MV-4-11 (cell line): ENCODE measurements at places on chromosomes 11 and 22.

DNA sequence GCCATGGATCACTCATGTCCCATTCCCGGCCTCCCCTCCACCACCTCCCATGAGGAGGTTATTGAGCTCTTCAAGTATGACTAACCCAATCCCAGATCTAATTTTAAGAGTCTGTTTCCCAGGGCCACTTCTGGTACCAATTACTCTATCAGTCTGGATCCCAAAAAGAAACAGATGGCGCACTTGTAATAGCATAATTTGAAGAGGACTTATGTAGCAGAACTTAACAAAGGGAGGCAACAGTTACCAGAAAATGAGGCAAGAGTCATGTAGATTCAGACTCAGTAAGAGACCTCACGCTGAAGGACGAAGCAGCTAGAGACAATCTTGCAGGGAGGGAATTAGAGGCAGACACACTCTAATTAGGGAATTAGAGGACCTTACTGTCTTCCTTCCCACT lies 46.9 kb downstream of the DDX6 start:
- DNase-seq = no peak

- DNase-seq = no peak
Observed at GRCh38 chr11:46520971-46521745, 72.7 kb downstream of the AMBRA1 start.

DNA sequence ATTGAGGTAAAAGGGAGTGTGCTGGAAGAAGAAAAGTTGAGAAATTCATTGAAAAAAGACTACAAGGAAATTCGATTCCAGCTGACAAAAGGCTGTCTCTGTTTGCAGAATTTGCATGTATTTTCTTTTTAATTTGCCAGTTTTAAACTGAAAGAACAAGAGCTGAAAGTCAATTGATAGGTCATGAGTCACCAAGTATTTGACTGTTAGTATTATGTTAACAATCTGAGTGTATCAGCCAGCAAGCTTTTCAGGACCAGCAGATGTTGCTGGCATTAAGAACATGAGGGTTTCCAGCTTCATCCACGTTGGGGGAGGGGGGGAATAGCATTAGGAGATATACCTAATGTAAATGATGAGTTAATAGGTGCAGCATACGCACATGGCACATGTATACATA lies 726.7 kb downstream of the METTL15 start:
- DNase-seq = no peak

DNA sequence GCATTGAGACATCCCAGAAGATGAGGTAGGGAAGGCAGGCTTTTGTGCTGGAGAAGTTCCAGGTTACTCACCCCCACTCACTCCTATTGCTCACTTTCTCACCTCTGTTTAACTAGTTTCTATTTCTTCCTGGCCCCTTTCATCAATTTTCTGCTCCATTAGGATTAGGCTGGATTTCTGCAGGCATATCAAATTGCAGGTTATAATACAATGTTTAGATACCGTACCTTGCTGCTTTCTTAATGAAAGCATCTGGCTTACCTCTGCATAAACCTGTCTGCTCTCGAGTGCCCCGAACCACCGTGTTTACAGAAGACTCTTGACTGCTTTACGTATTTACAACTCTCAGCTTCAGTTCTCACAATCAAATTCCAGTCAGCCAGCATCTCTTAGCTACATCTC lies 173.7 kb downstream of the ADAMTS15 start:
- DNase-seq = no peak

GRCh38 chr11:60119710-60120109 lies 31.2 kb downstream of the MS4A2 start:
- DNase-seq = peak; percentile 93

DNA sequence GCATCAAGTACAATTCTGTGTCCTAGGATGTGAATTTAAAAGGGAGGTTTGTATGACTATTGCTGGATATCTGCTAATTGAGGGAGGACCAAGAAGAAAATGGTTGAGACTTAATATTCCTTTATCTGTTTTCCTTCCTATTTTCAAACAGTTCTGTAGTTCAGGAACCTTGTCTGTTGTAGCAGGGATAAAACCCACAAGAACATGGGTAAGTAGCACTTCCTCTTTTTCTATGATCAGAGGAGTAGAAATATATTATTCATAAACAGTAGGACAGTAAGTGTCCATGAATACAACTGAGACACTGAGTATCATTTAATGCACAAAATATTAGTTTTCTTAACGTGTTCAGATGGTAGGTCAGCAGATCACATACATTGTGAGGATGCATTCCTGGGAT lies 7.6 kb downstream of the MS4A3 start:
- peak; percentile 85 for DNase-seq

- no peak for DNase-seq
Observed at GRCh38 chr11:316891-317301, 3.1 kb downstream of the IFITM1 start.

DNA sequence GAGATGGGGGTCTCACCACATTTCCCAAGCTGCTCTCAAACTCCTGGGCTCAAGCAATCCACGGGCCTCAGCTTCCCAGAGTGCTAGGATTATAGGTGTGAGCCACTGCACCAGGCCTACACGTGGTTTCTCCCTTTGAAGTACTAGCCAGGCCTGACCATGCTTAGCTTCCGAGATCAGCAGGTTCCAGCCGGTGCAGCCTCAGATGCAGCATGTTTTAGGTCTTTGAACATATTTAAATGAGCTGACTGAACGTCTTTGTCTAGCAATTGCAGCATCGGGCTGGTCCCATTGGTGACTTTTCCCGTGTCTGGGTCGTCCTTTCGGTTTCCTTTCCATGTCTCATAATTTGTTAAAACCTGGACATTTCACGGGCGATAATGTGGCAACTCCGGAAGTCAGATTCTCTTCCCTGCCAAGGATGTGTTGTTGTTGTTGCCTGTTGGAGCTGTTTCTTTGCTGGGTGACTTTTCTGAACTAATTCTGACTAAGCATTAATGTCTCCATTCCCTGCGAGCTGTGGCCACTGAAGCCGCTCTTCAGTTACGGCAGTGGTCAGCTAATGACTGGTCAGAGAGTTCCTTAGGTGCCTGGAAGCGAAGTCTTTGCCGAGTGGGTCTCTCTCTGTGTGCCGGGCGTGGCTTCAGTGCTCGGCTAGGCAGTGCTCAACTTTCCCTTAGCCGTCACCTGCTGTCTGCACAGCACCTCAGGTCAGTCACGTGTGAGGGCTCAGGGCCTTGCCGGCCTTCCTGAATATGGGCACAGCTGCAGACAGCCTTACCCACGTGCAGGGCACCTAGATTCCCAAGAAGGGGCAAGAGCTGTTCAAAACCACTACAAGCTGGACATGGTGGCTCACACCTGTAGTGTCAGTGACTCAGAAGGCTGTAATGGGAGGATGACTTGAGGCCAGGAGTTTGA lies 3.8 kb upstream of the CYP2D6 start:
- no peak for DNase-seq

DNA sequence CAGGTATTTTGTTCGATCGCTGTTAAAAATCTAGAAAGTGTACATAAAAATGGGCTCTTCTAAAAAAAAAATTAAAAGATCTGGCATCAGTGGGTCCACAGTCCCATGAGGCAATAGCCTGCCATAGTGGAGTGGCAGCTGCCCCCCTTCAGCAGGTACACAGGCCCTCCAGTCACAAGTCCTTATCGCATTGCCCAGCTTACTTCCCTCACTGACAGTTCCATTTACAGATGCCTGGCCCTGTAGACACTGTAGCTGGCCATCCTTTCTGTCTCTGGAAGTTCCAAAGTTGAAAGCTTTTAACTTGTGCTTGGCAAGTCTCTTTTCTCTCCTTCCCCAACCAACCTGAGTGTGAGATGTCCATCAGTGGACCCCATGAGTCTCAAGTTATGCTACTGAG lies 11.4 kb downstream of the ZNRF3 start:
- no peak for DNase-seq

DNA sequence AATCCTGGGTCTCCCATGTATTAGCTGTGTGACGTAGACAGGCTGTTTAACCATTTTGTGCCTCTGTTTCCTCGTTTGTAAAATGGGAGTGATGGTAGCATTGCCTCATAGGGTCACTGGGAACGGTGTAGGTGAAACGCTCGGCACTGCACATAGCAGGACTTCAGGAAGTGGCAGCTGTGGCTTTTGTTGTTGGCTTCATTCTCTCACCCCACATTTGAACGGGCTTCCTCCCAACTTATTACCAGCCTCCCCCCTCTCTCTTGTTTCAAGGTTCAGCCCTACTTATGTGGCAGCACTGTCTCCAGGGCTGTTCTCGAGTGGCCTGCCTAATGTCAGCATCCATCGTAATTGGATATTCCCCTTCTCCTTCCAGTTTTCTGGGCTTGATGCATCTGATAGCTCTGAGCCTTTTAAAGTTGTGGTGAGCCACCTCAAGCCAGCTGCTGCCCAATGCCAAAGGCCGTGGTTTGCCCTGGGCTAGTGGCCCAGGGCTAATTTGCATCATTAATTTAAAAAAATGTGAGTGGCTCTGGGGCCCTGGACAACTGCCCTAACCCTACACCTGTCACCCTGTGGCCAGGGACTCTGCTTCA lies 217.8 kb upstream of the TBCEL start:
- no peak for DNase-seq

- DNase-seq = peak; percentile 52
Observed at GRCh38 chr22:41447435-41448188, 1.0 kb upstream of the TOB2 start.

DNA sequence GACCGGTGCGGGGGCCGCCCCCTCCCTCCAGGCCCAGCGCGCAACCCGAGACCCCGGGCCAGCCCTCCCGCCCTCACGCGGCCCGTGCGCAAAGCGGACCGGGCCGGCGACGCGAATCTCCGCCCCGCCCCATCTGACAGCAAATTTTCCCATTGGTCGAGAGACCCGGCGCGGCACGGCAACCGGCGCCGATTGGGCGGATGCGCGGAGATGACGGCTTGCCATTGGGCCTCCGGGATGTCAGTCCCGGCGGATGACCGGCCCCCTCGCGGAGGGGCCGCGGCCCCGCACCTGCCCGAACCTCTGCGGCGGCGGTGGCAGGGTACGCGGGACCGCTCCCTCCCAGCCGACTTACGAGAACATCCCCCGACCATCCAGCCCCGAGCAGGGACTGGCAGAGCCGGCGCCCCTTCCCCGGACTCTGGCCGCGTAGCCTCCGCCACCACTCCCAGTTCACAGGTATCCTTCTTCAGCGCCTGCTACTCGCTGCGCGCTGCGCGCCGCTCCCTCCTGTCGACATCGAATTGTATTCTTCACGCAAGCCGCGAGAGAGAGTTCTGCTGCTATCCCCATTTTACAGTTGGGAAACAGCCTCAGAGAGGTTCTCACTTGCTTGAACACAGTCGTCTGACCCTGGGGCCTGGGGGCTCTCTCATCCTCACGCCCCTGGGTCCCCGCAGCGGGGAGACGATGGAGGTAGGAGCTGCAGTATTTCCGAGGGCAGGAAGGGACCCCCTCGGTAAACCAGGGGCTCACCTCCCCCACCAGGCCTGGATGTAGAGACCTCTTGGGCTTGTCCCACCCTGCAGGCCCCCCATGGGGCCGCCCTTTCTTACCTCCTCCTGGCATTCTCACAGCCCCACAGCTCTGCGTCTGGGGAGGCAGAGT lies at the start of gene ARVCF:
Gene ARVCF (minus strand): TSS at position 90 of the 888 bp plus-strand sequence. CDS start 26,029 bp downstream, outside the sequence.
- peak; percentile 71 for DNase-seq

GRCh38 chr22:47434336-47435203 lies 672.1 kb downstream of the TBC1D22A start:
- no peak for DNase-seq

GRCh38 chr11:335779-336658 lies 15.4 kb upstream of the IFITM3 start:
- peak; percentile 56 for DNase-seq

DNA sequence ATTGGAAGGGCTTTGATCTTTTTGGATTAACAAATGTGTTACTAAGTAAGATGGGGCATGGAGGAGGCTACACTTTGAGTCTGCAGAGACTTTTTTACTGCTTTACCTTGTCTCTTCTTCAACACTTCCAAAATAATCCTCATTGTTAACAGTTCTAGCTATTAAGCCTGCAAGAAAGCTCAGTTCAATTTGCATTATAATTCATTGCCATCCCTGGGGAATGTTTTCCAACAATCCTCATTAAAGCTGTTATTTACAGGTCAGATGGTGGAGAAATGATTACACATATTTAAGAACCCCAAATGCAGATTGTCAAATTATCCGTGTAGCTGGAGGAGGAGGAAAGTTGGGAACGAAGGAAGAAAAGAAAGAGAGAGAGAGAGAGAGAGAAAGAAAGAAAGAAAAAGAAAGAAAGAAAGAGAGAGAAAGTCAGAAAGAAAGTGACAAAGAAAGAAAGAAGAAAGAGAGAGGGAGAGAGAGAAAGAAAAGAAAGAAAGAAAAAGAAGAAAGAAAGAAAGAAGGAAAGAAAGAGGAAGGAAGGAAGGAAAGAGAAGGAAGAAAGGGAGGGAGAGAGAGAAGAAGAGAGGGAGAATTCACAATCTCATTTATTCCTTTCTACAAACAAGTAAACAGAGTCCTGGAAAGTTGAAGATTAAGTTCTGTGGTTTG lies 443.9 kb downstream of the INSC start:
- no peak for DNase-seq

DNA sequence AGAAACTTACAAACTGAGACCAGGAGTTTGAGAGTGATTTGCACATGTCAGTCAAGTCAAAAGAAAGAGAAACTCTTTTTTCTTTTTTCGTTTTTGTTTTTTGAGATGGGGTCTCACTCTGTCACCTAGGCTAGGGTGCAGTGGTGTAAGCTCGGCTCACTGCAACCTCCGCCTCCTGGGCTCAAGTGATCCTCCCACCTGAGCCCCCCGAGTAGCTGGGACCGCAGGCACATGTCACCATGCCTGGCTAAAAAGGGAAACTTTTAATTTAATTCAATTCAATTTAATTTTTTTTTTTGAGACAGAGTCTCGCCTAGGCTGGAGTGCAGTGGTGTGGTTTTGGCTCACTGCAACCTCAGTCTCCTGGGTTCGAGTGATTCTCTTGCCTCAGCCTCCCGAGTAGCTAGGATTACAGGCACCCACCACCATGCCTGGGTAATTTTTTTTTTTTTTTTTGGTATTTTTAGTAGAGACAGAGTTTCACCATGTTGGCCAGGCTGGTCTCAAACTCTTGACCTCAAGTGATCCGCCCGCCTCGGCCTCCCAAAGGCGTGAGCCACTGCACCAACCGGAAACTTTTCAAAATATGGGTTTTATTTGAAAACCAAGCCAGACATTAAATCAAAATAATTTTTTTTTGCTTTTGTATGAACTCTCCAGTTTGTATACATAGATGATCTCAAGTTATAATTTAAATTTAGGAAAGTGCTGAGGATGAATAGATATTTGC lies 9.9 kb downstream of the UCP3 start:
- no peak for DNase-seq

- no peak for DNase-seq
Observed at GRCh38 chr11:13290221-13290980, 12.8 kb downstream of the BMAL1 start.

DNA sequence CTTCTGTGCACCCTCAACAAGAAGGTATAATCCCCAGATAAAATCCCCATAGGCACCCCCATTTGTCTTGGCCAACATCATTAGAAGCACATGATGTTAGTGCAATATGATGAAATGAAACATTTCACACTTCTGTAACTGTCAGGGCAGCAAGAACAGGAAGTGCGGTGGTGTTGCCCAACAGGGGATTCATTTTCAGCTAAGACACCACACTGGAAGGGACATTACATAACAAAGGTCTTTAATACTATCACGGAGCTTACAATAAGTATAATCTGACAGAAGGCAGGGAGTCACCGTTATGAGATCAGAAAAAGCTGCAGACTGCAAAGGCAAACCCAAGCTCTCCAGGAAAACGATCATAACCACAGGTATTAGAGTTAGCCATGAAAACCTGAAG lies 2.0 kb downstream of the OR52W1 start:
- DNase-seq = peak; percentile 99

- no peak for DNase-seq
Observed at GRCh38 chr11:97471480-97471879, 1081.7 kb downstream of the JRKL start.

- peak; percentile 94 for DNase-seq
Observed at GRCh38 chr11:72736452-72737069, 15.6 kb downstream of the ARAP1 start.

- no peak for DNase-seq
Observed at GRCh38 chr11:133747409-133747808, 97.9 kb downstream of the SPATA19 start.
